GF-D8 (cell line): ENCODE measurements at places on chromosomes 13 and 19.
A peak's percentile ranks its signal among the peaks of the same experiment; 100 is the strongest.

DNA sequence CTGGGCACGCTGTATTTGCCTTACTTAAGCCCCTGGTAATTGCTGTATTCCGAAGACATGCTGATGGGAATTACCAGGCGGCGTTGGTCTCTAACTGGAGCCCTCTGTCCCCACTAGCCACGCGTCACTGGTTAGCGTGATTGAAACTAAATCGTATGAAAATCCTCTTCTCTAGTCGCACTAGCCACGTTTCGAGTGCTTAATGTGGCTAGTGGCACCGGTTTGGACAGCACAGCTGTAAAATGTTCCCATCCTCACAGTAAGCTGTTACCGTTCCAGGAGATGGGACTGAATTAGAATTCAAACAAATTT lies 676 bp downstream of the BRCA2 start:
- DNase-seq = no peak

DNA sequence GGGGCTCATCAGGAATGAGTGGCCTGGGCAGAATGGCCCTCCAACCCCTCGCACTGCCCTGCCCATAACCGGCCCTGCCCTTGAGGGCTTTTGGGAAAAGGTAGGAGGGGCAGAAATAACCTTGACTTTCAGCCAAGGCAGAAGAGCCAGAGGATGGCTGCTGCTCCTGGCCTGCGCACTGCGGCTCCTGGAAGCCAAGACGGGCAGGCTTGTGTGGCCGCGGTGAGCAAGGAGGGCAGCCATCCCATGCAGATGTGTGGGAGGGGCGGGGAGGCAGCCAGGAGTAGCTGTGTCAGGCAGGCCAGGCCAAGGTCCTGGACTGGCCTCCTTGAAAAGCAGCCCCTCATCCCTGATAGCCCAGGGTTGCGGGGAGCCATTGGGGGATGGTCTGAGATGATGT lies 57.6 kb upstream of the URI1 start:
- DNase-seq = no peak

DNA sequence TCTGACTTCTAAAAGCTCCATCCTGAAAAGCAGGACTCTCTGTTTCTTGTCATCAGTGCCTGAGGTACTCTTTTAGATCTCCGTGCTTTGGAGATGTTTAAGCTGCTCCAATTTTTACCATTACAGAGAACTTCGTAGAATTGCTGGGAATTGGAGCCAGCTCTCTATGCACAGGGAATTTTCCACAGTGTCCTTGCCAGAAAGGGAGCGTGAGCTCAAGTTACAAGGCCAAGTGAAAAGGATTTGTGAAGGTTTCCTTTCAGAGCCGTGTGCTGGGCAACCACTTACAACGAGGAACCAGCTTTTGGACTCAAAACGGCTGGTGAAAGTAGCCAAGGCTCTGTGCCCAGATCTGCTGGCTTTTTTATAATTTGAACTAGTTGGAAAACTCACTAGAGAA lies 82.6 kb downstream of the NUFIP1 start:
- DNase-seq = no peak

- no peak for DNase-seq
Observed at GRCh38 chr13:76937281-76937820, 11.0 kb upstream of the ACOD1 start.

- no peak for DNase-seq
Observed at GRCh38 chr19:55106591-55106990, 10.8 kb downstream of the PPP1R12C start.

DNA sequence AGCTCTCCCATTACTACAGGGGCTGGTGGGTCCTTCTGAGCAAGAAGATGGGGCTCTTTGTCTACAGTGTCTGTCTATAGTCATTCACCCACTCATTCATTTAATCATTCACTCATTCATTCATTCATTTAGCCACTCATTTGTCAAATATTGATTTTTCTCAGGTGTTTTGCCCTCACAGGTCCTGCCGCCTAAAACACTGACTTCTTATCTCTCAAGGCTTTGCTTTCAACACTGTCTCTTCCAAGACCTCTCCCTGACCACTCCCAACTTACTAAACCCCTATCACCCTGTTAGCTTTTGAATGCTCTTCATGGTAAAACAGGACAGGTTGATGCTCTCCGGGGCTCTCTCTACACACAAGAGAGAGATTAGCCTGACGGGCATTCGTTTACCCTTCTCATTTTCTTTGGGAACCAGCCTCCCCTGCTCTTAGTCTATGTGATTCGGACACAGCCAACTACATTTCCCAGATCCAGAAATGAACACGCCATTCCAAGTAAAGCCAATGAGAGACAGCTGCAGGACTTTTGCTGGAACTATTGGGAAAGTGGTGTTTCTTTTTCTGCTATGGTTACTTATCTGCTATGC lies 22.7 kb downstream of the FAM187B start:
- no peak for DNase-seq

- DNase-seq = no peak
Observed at GRCh38 chr13:48843630-48844380, 131.9 kb upstream of the FNDC3A start.

DNA sequence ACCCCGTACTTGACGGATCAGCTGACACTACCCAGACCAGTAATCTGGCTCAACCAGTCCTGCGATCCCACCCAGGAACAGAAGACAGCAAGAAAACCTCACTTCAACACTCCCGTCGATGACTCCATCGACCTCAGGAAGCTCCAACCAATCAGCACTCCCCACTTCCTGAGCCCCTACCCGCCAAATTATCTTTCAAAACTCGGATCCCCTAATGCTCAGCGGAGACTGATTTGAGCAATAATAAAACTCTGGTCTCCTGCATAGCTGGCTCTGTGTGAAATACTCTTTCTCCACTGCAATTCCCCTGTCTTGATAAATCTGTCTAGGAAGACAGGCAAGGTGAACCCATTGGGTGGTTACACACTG lies 1.2 kb downstream of the LSM4 start:
- DNase-seq = peak; percentile 70

GRCh38 chr13:29889111-29889510 lies 38.7 kb upstream of the UBL3 start:
- no peak for DNase-seq

GRCh38 chr19:32404933-32405430 lies 588 bp upstream of the DPY19L3 start:
- peak; percentile 68 for DNase-seq

- no peak for DNase-seq
Observed at GRCh38 chr19:14544977-14545715, 15.8 kb downstream of the TECR start.

DNA sequence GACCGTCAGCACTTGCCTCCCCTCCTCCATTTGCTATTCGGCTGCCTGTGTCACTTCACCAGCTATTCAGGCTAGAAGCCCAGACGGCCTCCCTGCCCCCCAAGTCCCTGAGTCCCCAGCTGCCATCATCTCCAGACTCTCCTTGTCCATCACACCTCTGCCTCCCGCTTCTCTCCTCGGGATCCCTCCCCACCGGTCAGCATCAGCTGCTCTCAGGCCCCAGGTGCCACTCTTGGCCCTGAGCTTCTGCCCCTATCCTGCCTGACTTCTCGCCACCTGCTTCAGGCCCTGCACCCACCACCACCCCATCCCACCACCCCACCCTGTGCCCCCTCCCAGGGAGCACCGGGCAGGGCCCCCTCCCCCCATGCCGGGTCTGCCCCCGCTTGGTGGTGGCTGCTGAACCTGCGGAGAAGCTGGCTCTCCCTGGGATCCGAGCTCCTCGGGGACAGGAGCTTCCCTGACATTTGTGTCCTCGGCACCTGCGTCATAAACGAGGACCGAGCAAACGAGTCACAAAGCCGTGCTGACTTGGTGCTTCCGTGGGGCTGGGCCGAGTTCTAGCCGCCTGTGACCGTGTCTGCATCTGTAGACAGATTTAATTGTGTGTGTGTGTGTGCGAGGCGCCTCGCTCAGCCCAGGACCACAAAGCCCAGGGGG lies 70.3 kb upstream of the MCF2L start:
- DNase-seq = no peak

DNA sequence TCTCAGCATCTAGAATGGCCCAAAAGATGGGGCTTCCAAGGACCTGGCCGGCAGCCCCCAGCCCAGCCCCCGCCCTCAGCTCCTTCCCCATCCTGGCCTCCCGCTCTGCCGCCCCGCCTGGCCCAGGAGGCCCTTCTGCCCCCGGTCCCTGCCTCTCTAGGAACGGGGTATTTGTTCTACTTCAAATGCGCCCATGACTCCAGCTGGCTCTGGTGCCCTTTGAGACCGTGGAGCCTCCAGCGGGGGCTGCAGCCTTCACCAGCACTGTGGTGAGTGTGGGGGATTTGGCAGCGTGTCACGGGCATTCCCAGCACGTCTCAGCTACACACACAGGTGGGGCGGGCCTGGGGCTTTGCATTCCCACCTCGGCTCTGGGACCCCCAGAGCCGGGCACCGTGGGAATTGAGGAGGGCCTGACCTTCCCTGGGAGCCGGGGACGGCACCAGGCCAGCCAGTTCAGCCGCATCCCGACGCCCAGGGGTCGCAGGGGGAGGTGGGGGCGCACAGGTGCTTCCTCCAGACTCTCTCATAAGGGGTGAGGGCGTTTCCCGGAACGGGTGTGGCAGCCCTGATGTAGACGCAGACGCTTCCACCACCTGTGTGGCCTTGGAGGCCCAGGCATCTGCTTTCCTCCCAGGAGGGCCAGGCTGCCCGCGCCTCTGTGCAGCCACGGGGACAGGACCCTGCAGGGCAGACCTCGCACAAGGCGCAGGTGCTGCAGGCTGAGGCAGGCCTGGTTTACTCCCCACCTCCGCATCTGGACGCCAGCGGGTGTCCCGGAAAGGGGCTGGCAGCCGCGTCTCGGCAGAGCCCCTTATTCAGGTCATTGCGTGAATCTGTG lies 947 bp downstream of the ATP4B start:
- no peak for DNase-seq

DNA sequence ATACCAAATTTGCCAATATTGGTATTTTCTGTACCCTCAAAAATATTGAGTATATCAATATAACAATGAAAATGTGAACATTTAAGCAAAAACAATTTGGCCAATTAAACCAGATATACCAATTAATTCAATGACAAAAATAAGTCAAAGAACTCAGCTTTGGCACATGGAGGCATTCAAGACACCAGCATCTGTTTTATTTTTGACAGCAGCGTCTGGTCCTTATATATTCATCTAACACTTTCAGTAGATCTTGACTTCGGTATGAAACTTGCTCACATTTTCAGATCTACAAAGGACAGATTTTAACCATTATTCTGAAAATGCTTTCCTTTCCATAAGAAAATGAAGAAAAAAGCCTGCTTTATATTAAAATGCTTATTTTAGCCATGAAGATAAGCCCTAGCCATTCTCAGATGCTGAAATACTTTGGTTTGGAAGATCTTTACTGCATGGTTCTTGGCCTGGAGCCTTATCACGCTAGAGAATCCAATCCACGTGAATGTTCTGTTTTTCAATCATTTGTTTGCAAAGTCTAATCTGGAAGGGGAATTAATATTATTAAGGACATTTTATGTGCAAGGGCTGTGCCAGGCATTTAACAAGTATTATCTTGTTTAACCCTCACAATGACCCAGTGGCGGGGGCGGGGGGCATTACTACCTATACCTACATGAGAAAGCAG lies 132.2 kb downstream of the DLEU7 start:
- no peak for DNase-seq

GRCh38 chr19:55156202-55157063 lies 1.1 kb downstream of the TNNI3 start:
- DNase-seq = no peak

- no peak for DNase-seq
Observed at GRCh38 chr13:20393273-20394168, 132.1 kb downstream of the CRYL1 start.

- DNase-seq = no peak
Observed at GRCh38 chr13:79767126-79767525, 286.2 kb downstream of the NDFIP2 start.

- DNase-seq = no peak
Observed at GRCh38 chr13:110627351-110627750, 12.0 kb downstream of the NAXD start.

DNA sequence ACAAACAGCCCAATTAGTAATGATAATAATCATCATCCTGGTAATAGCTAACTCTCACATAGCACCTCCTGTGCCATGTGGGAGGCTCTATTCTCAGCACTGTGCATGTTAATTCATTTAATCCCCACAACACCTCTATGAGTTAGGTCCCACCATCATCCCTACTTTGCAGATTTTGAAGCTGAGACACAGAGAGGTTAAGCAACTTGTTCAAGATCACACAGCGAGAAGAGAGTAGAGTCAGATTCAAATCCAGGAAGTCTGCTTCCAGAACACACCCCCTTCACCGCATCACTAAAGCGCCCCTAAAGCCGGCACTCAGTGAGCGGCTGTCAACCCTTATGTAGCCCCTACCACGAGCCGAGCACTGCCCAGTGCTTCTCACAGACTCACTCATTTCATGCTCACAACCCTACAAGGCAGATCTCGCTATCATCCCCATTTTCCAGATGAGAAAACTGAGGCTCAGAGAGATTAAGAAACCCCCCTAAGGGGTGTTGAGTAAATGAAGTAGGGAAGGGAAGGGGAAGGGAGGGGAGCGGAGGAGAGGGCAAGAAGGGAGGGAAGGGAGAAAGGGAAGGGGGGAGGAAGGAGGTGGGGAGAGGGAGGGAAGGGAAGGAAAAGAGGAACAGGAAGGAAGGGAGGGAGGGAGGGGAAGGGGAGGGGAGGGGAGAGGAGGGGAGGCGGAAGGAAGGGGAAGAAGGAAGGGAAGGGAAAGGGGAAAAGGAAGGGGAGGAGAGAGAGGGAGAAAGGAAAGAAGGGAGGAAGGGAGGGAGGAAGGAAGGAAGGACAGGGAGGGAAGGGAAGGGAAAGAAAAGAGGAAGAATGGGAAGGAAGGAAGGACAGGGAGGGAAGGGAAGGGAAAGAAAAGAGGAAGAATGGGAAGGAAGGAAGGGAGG lies 16.4 kb downstream of the EMP3 start:
- DNase-seq = no peak

DNA sequence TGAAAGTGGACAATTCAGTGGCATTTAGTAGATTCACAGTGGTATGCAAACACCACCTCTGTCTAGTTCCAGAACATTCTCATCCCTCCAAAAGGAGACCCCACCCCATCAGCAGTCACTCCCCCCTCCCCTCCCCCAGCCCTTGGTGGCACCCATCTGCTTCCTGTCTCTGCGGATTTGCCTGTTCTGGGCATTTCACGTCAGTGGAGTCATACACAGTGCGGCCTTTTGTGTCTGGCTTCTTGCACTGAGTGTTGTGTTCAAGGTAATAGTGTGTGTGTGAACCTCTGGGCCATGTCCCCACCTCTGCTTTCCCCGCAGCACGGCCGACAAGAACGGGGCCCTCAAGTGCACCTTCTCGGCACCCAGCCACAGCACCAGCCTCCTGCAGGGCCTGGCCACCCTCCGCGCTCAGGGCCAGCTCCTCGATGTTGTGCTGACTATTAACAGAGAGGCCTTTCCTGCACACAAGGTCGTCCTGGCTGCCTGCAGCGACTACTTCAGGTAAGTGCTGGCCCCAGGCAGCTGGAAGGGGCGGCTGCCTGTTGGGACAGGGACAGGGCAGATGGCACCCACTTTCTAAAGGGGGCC lies 19.4 kb upstream of the CRTC1 start:
- no peak for DNase-seq
